CD4-positive, alpha-beta T cell treated with Interleukin-17A for 1 hour (primary cell): ENCODE measurements at places on chromosomes 2 and 18.
A peak's percentile ranks its signal among the peaks of the same experiment; 100 is the strongest.

- DNase-seq = no peak
These were observed 22.0 kb downstream of the CTLA4 start for GRCh38 chr2:203889542-203889941.

DNA sequence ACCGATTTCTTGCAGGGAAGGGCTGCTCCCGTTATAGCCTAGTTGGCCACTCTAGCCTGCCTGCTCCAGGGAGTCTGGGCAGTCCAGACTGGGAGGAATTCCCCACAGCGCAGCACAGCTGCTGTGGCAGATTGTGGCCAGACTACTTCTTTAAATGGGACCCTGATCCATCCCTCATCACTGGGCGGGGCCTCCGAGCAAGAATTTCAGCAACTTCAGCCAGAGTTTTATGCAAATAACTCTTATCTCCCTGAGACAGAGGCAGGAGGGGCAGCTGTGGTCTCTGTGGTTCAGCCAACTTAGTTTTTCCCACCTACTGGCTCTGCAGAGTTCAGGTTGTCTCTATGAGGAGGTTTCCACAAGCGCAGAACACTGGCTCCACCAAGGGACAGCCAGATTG, 1583.2 kb downstream of the SUCLG1 start:
- no peak for DNase-seq

- DNase-seq = no peak
These were observed 112.9 kb downstream of the CSRNP3 start for GRCh38 chr2:165582409-165582808.

DNA sequence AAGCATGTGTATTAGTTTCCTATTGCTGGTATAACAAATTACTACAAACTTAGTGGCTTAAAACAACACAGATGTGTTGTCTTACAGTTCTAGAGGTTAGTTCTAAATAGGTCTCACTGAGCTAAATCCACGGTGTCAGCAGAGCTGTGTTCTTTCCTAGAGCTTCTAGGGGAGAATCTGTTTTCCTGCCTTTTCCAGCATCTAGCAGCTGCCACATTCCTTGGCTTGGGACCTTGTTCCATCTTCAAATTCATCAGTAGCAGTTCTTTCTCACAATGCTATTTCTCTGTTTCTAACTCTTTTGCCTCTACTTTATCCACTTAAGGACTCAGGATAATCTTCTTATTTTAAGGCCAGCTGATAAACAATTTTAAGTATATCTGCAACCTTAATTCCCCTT, 32.2 kb upstream of the CREB1 start:
- no peak for DNase-seq

DNA sequence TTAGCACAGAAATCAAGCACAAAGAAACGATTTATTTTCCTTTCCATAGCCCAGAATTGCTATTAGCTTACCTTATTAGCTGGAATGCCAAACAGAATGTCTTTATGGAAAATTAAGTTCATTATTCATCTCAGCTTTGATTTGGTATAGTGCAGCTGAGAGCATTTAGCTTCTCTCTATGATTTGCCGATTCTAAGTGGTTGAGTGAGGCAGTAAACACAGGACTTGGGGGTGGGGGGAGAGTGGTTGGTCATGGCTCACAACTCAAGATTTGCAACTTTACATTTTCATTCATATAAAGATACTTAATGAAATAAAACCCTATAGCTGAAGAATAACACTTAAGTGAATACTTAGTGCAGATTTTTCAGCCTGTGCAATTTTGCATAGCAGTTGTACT, 395.2 kb downstream of the TGIF1 start:
- DNase-seq = no peak

GRCh38 chr2:127201452-127201851, 18.6 kb downstream of the CYP27C1 start:
- DNase-seq = no peak

- DNase-seq = no peak
These were observed 303.2 kb upstream of the MC4R start for GRCh38 chr18:60675801-60676200.

DNA sequence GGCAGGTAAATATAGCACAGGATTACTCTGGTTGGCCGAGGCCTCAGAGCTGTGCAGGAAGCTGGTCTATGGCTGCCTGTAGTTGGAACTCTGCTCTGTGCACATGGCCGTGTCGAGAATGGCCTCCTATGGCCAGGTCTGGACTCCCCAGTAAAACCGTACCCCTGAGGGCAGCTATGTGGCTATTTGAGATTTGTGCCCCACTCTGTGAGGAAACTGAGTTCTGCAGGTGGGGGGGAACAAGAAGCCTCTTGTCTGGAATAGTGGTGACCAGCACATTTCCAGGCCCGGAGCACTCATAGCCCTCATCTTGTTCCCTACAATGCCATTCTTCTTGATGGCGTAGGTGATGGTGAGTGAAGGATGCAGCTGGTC, 15.0 kb upstream of the TEX51 start:
- no peak for DNase-seq

DNA sequence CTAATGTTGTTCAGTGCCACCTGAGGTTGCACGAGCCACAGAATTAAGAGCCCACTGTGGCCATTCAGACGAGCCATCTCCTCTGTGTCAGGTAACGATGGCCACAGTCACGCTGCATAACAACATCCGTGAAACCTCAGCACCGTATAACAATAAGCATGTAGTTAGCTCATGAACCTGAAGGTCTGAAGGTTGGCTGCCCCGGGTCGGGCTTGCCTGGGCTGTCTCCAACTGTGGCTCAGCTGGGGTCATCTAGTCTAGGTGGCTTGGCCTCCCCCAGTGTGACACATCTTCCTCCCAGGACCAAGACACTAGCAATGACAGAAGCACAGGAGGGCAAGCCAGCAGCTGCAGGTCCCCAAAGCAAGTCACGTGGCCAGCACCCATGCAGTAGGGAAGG, 258.0 kb downstream of the GLI2 start:
- DNase-seq = no peak

GRCh38 chr2:141323571-141323970, 807.2 kb downstream of the LRP1B start:
- no peak for DNase-seq

- DNase-seq = no peak
These were observed 65.9 kb upstream of the SH3RF3 start for GRCh38 chr2:109062859-109063700.

DNA sequence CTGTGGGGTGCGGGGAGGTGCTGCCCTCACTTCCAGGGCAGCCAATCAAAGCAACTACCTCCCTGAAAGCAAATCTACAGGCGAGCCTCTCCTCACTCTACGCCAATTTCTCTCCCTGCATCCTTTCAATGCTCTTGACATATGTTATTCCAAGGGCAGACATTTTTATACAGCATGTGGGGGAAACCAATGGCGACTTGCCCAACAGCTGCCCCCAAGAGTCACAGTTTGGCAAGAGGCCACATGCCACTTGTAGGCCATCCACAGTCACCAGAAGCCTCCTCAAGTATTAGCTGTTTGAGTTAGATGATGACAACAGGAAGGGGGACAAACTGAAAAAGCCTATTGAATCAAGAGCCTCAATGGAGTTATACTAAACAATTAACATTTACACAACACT, 114.6 kb downstream of the MYO5B start:
- no peak for DNase-seq

DNA sequence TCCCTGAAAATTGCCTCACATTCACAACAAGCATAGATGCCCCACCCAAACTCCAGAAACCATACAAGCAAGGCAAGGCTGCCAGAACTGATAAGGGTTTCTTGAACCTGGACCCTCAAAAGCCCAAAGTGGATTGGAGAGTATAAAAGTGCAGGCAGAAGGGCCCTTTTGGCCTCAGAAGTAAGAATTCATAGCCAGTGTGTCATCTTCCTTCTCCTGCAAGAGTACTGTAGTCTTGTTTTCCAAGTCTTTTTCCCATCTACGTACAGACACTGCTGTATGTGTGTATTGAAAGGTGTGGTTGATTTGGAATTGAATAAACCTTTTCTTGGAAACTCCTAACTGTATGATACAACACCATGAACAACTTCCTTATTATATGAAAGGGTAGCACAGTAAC, 46.8 kb downstream of the ZC3H15 start:
- DNase-seq = no peak

- no peak for DNase-seq
These were observed 41.7 kb upstream of the DARS1 start for GRCh38 chr2:136027112-136027511.

DNA sequence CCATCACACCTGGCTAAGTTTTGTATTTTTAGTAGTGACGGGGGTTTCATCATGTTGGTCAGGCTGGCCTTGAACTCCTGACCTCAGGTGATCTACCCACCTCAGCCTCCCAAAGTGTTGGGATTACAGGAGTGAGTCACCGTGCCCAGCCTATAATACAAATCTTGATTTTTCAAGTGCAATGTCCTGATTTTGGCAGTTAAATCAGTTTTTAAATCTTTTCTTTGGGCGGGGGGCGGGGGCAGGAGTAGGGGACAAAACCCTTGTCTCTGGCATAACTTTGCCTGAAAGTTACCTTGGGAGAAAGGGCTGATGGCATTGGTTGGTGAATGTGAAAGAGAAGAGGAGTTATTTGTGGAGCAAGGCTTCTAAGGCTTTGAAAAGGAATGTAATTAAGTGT, 12.3 kb downstream of the GALNT1 start:
- no peak for DNase-seq

- DNase-seq = peak; percentile 33
These were observed 36.0 kb downstream of the MRPL33 start for GRCh38 chr2:27807476-27807875.

GRCh38 chr18:74796841-74797576, 199.3 kb downstream of the ZNF407 start:
- no peak for DNase-seq

- DNase-seq = no peak
These were observed 58.7 kb downstream of the FASTKD2 start for GRCh38 chr2:206824087-206824618.

- no peak for DNase-seq
These were observed 427.5 kb upstream of the CDH20 start for GRCh38 chr18:60905699-60906098.

- no peak for DNase-seq
These were observed 138.4 kb upstream of the ARL4C start for GRCh38 chr2:234635284-234635683.

DNA sequence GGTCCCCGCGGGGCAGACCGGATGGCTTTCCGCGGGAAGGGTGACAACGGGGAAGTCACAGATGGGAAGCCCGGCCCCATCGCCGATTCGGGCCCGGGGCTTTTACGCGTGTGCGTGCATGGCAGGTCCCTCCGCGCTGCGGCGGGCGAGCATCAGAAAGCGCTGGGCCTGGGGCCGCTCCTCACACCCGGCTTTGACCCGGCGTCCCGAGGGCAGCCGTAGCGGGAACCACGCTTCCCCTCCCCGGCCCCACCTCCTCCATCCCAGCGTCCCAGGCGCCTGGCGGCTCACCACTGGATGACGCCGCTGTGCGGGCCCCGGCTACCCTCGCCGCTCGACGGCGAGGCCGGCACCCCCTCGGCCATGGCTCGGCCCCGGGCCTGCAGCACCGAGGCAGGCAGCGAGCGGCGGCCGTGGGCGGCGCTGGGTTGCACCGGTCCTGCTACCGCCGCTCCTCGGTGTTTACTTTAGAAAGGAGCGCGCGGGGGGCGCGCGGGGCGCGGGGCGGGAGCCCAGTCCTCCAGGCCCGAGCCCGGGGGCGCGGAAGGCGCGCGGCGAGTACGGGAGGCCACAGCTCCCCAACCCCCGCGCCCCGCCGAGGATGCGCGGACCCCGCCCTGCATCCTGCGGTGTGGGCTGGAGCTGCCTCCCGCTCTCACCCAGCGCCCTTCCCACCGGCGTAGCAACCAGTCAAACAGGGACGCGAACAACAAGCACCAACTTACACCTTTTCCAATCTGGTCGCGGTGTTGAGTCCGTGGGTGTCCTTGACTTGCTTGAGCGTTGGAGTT, 806 bp downstream of the RFX8 start:
- peak; percentile 25 for DNase-seq

DNA sequence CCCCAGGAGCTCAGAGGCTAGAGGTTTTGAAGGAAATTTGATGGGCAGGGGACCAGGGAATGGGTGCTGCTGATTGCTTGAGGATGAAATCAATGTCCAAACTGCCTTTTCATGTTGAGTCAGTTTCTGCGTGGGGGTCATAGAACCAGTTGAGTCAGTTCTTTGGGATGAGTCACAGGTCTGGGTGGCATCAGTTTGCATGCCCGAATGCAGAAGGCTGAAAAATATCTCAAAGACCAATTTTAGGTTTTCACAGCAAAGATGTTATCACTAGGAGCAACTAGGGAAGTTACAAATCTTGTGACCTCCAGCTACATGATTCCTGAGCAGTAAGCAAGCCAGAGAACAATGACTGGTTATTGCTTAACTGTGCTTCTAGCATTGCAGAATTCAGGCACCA, 1135.1 kb upstream of the CRIM1 start:
- no peak for DNase-seq

GRCh38 chr2:138298120-138298814, 203.3 kb upstream of the SPOPL start:
- no peak for DNase-seq

DNA sequence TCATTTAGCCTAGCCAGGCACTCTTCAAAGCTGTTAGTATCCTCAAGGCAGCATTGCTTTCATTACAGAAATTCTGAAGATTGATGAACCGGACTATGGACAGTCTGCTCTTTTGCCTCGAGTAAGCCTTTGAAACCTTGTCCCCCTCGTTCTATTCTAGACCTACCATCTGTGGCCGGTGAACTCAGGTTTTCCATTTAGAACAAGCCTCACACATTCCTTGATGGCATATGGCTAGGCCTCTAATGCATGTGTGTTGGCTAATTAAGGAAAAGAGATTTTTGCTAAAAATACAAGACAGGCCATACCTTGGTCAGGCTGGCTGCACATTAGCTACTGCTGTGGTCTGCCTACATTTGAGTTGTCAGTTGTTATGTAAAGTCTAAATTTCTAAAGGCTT, 111.8 kb downstream of the CERS6 start:
- DNase-seq = no peak

DNA sequence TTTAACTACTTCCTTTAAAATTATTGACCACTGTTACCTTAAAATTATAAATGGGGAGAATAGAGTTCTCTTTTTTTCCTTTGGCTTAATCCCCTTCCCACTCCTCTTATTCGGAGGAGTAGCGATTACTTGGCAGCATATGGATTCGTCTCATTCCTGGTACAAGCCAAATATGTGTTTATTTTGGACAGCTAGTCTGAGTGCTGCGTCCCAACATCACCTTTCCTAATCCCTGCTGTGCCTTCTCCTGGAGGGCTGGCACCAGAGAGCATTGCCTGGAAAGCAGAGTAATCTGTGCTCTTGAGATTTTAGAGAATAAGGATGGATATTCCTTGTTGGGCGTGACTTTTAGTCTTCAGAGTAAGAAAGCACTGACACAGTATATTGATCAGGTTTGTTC, 185.6 kb downstream of the AGAP1 start:
- no peak for DNase-seq
